ENCODE measurements at places on chromosomes 6 and 20. TPM values are rescaled to one million over a fixed set of nuclear protein-coding genes. Genes with fewer than 3 reads are reported as not detected.

- DNase-seq, result no peak
Observed at GRCh38 chr20:5848711-5849505, 98.7 kb downstream of the SHLD1 start.

GRCh38 chr20:24117383-24117782 lies 128.8 kb upstream of the GGTLC1 start:
- DNase-seq, result no peak

KCNK15 gene
- total RNA-seq, result not detected

HLA-DQB1 gene
- not detected for total RNA-seq

DNA sequence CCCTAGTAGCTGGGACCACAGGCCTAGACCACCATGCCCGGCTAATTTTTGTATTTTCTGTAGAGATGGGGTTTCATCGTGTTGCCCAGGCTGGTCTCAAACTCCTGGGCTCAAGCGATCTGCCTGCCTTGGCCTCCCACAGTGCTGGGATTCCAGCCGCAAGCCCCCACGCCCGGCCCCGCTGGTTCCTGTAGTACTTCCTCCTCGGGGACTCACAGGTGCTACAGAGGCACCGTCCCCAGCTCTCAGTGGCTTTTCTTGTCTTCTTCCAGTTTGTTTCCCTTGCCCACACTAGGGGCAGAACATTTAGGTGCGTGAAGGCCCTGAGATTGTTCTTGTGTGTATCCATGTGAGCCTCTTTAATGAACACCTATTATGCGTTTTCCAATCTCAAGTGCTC lies 773 bp upstream of the ZBP1 start:
- DNase-seq, result no peak

GRCh38 chr6:84280639-84281038 lies 53.2 kb upstream of the CEP162 start:
- no peak for DNase-seq

GRCh38 chr6:111588366-111588765 lies 17.3 kb downstream of the TRAF3IP2 start:
- DNase-seq, result no peak

DNA sequence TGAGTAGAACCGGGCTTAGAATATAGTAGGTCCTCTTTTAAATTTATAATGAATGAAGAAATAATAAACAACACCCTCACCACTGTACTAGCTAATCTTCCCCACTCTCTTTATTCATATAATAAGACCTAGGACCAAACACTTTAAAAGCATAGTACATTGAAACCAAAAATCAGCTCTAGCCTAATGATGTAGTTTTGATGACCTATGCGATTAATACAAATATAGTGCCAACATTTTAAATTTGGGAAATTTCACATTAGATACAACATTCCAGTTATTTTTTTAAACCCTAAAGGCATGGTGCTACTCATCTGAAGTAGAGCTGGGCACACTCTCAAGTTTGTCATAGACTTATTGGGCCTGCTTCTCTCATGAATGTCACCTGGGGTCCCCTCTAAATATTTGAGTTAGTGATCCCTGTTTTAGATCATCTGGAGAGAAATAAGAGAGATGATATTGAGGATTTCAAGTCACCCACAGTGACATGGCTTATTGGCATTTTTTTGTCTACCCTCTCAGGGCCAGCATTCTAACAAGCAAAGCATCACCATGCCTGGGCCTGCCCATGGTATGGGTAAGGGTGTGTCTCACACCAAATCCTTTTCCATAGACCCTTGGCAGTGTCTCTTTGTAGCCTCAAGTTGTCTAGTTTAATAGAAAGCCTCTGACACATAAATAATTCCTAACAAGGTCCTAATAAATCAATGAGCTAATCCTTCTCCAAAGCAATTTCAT lies 319.8 kb downstream of the HIVEP2 start:
- DNase-seq, result no peak

TP53INP2 gene
- 0.88 TPM for total RNA-seq

MAS1 gene
- not detected for total RNA-seq

- no peak for DNase-seq
Observed at GRCh38 chr6:142722012-142722411, 223.0 kb downstream of the HIVEP2 start.

Measured in SJSA1 (cell line).